ENCODE measurements at places on chromosomes 5 and 9. TPM values are rescaled to one million over a fixed set of nuclear protein-coding genes. Genes with fewer than 3 reads are reported as not detected.

The PCDHB8 gene
- 0.20 TPM for total RNA-seq

DNA sequence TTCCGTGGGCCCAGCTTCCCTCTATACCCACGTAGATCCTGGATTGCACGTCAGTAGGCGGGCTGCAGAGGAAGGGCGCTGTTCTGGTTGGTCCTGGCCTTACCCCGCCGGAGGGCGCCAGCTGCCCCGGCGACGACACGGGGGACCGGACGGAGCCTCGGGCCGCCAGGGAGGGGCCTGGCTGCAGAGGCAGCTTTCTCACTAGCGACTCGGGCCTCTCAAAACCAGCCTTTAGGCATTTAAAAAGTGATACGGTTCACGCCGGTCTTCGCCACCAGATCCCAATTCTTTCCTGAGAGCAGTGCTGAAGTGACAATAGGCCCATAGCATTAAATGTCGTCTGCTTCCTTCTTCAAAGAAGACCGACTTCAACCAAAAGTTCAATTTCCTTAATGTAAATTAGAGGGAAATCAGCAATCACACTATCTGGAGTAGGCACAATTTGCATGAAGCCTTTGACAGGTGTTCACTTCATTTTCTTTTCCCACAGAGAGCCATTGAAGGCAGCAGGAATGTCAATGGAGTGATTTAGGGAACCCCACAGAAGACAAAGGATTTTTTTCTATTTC is 17.6 kb upstream of the UBE2D2 start:
- peak overlapping the region; percentile 7 for H3K4me3 ChIP-seq
- no peaks in the 10 kb centered on the region for H3K36me3 ChIP-seq
- no peak overlapping the region for H3K27ac ChIP-seq
- H3K27me3 ChIP-seq = no peaks in the 10 kb centered on the region

DNA sequence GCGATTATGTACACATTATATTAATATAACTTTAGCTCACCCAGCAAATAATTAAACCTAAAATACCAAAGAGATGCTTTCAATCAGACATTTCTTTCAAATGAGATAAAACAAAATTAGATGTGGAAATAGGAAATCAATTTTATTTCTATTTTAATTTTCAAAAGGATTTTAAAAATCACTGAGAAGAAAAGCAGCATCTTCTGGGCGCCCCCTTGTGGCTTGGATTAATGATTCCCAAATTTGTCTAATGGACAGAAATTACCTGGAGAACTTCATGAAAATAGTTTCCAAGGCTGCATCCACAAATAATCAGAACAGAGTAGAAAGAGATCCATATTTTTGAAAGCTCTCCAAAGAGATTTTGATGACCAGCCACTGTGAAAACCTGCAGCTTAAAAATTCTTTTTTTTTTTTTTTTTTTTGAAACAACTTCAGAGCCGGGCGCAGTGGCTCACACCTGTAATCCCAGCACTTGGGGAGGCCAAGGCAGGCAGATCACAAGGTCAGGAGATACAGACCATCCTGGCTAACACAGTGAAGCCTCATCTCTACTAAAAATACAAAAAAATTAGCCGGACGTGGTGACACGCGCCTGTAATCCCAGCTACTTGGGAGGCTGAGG is 50.9 kb upstream of the CEMIP2 start:
- H3K4me3 ChIP-seq = no peak overlapping the region
- H3K36me3 ChIP-seq = no peaks in the 10 kb centered on the region
- no peak overlapping the region for H3K27ac ChIP-seq
- peaks cover 3% of the 10 kb centered on the region for H3K4me1 ChIP-seq

DNA sequence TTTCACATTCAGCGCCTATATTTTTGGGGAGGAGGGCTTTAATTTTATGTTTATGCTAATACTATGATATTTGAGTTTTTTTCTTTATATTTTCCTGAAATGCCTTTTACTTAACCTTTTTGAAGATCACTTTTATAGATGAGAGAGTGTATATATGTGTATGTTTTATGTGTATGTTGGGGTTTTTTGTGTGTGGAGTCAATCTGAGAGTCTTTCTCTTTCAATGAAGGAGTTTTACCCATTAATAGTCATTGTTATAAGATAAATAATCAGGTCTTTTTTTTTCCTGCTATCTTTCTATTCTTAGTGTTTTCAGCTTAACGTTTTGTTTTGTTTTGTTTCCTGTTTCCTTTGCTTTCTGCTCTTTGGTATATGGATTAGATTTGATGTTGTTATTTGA is 112.2 kb downstream of the TEX10 start:
- no peak overlapping the region for H3K4me3 ChIP-seq
- H3K27me3 ChIP-seq = no peaks in the 10 kb centered on the region

- H3K4me3 ChIP-seq = no peak overlapping the region
- DNase-seq = no peak
- H3K36me3 ChIP-seq = no peaks in the 10 kb centered on the region
- no peaks in the 10 kb centered on the region for H3K4me1 ChIP-seq
Observed at GRCh38 chr9:2263665-2264064, 248.5 kb downstream of the SMARCA2 start.

GRCh38 chr9:106835840-106836239 is 27.1 kb upstream of the ZNF462 start:
- no peak for DNase-seq
- no peaks in the 10 kb centered on the region for H3K36me3 ChIP-seq
- H3K27me3 ChIP-seq = no peaks in the 10 kb centered on the region
- no peaks in the 10 kb centered on the region for H3K4me1 ChIP-seq
- no peak overlapping the region for H3K4me3 ChIP-seq
- no peak overlapping the region for H3K27ac ChIP-seq

- no peak within 1 kb of the TSS for H3K27ac ChIP-seq
- no peaks in the 10 kb centered on the region for H3K27me3 ChIP-seq
- H3K36me3 ChIP-seq = no peaks in the 10 kb centered on the region
- H3K4me1 ChIP-seq = no peaks in the 10 kb centered on the region
- peak; percentile 54 for DNase-seq
- no peak within 1 kb of the TSS for H3K4me3 ChIP-seq
Observed at GRCh38 chr5:850511-851006, at the start of gene ZDHHC11. Gene ZDHHC11 (minus strand): TSS chr5:850986. CDS start chr5:850602, 384 bp downstream.

The C9orf43 gene
- total RNA-seq = 0.40 TPM

DNA sequence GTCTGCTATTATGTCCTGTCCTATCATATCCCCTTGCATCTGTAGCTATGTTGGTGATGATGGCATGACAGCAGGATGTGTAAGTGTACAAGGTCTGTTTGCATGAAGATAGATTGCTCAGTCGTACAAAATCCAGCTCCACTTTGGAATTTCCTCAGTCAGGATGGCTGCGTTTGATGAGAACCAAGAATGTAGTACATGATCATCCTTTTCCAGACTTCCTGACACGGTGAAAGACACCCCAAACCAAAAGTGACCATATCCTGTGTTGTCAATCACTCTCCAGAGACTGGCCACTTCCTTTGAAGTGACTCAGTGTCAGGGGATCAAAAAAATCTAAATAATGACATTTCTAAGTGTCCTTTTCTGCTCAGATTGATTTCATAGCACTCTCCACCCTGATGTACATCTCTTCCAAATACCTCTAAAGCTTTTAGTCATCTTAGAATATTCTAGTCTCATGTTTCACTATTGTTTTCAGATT is 213.4 kb downstream of the PLK2 start:
- H3K27ac ChIP-seq = no peak overlapping the region
- no peaks in the 10 kb centered on the region for H3K27me3 ChIP-seq
- H3K4me3 ChIP-seq = no peak overlapping the region
- H3K4me1 ChIP-seq = no peaks in the 10 kb centered on the region
- DNase-seq = no peak

The LVRN gene
- not detected for total RNA-seq

GRCh38 chr5:168106008-168106761 is 185.3 kb upstream of the WWC1 start:
- H3K27me3 ChIP-seq = no peaks in the 10 kb centered on the region
- no peak overlapping the region for H3K4me3 ChIP-seq
- no peak overlapping the region for H3K27ac ChIP-seq
- no peak for DNase-seq
- no peaks in the 10 kb centered on the region for H3K36me3 ChIP-seq

GRCh38 chr9:79687131-79687447 is 115.3 kb downstream of the TLE4 start:
- H3K27me3 ChIP-seq = no peaks in the 10 kb centered on the region
- no peak overlapping the region for H3K27ac ChIP-seq
- no peak for DNase-seq
- no peaks in the 10 kb centered on the region for H3K4me1 ChIP-seq
- no peaks in the 10 kb centered on the region for H3K36me3 ChIP-seq
- no peak overlapping the region for H3K4me3 ChIP-seq

DNA sequence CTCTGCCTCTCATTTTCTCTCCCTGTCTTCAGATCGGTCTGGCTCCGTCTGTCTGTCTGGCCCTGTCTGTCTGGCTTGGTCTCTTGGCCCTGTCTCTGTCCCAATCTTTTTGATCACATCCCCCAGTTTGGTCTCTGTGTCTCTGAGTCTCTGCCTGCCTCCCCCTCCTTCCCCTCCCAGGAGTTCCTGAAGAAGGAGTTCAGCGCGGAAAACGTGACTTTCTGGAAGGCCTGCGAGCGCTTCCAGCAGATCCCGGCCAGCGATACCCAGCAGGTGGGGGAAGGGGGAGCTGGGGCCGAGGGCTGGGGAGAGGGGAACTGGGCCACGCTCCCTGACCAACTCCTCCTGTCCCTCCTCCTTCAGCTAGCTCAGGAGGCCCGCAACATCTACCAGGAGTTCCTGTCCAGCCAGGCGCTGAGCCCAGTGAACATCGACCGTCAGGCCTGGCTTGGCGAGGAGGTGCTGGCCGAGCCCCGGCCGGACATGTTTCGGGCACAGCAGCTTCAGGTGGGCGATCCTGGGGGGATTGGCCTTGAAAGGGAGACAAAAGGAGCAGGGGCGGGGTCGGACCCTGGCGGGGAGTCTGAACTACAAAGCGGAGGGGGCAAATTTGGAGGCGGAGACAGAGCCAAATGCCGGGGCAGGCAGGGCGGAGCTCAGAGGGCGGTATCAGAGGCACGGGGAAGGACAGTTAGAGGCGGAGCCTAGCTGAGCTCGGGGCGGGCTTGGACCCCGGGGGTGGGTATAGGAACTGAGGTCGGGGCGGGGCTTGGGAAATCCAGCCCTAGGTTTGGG is 9.0 kb downstream of the RGS14 start:
- no peaks in the 10 kb centered on the region for H3K27me3 ChIP-seq
- peak; percentile 97 for DNase-seq
- H3K27ac ChIP-seq = peak overlapping the region; percentile 93
- peak overlapping the region; percentile 50 for H3K4me3 ChIP-seq
- H3K36me3 ChIP-seq = no peaks in the 10 kb centered on the region

DNA sequence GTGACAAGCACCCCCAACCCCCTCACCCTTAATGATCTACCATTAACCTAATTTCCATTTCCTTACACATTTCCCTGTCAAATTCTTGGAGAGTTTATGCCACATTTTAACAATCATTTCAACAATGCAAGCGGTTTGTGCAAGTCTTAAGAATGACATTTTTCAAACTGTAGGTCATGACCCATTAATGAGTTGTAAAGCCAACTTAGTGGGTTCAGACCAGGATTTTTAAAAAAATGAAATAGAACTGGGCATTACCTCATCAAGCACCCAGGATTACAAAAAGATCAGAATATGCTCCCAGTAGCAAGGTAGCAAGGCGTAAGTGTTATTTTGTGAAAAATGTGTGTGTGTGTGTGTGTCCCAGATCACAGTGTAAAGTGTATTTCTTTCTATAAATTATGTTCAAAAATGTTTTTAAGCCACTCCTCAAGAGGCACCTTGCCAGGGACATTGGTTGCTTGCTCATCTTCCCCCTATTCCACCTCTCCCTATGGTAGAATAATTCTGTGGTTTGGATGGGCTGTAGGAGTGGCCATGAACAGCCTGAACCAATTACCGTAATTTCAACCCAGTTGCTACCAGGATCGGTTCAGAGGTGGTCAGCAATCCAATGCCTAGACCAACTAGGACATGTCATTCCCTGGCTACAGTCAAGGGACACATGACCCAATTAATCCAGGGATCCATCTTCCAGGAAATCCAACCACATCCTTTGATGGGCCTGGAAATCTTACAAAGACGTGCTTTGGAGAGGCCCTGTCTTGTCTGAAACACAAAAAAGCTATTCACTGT is 14.4 kb upstream of the TGFBR1 start:
- no peak for DNase-seq
- H3K27ac ChIP-seq = no peak overlapping the region
- no peaks in the 10 kb centered on the region for H3K27me3 ChIP-seq
- no peak overlapping the region for H3K4me3 ChIP-seq

The ANKRD20A1 gene
- total RNA-seq = 0.65 TPM

The PCDHB15 gene
- total RNA-seq = 0.37 TPM

GRCh38 chr5:29054694-29055093 is 2016.3 kb upstream of the CDH9 start:
- no peaks in the 10 kb centered on the region for H3K27me3 ChIP-seq
- no peaks in the 10 kb centered on the region for H3K4me1 ChIP-seq
- no peak for DNase-seq
- no peak overlapping the region for H3K27ac ChIP-seq

DNA sequence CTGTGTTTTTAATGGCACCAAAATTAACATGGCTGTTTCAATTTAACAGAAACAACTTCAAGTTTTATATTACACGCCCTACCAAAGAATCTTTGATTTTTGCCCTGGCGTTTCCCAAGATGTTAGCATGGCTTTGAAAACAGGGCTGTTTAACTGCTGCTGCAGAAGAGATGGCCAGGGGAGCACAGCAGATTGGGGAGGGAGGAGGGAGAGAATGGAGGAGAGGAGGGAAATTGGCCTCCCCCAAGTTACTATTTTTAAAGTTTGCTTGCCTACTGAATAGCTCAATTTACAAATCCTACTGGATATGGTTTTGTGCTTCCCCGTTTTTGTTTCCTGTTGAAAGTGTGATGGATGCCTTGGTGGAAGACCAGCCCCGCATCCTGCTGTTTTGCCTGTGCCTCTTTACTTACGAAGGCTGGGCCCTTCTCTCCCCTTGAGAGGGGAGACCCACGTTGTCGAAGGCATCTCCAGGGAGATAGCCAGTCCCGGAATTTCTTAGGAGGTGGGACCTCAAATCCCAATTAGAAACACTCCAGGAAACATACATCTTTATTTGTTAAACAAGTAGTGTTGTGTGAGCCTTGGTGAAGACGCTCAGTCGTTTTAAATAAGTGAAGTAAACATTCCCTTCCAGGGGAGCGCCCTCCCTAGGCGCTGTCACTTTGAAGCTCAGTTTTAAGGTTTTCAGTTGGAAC is 98.6 kb downstream of the AOPEP start:
- no peak overlapping the region for H3K27ac ChIP-seq
- no peak for DNase-seq

GRCh38 chr5:14356305-14356704 is 213.2 kb downstream of the TRIO start:
- H3K4me1 ChIP-seq = no peaks in the 10 kb centered on the region
- peaks cover 29% of the 10 kb centered on the region for H3K36me3 ChIP-seq
- H3K4me3 ChIP-seq = no peak overlapping the region

DNA sequence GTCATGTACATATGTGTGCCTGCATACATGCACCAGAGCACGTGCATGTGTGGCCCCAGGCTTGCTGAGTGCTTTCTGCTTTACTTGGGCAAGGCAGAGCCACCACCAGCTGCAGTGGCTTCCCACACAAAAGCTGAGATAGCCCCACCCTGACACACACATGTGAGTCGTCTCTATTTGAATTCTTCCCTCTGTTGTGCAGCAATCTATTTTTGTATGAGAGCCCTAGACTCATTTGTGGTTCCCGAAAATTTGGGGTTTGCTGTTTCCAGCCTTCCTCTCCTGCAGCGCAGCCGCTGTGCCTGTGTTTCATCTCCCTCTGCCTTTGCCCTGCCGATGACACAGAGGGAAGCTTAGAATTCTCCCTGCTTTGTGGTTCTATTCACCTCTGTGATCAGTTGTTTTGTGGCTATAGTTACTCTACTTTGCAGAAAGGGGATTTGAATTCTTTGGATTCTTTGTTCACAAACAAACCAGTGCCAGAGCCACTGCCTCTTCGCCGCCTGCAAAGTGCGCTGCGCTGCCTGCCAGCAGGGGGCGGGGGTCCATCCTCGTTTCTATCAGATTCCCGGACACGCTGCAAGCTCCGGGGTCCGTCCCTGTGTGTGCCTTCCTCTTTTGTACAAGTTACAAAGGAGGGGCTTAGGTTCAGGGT is 95.8 kb upstream of the DAP start:
- H3K27me3 ChIP-seq = no peaks in the 10 kb centered on the region
- H3K4me3 ChIP-seq = no peak overlapping the region
- no peaks in the 10 kb centered on the region for H3K36me3 ChIP-seq
- no peak overlapping the region for H3K27ac ChIP-seq
- H3K4me1 ChIP-seq = no peaks in the 10 kb centered on the region

Measured in right lobe of liver (tissue), 6 donors.